ENCODE measurements at places on chromosomes 7 and 10. TPM values are rescaled to one million over a fixed set of nuclear protein-coding genes. Genes with fewer than 3 reads are reported as not detected.

- DNase-seq, result no peak
Observed at GRCh38 chr7:55516409-55516808, 55.9 kb downstream of the VOPP1 start.

GRCh38 chr7:43904533-43905208 is 1.7 kb downstream of the URGCP start:
- DNase-seq, result no peak

- no peak for DNase-seq
Observed at GRCh38 chr10:44907556-44907955, 3.6 kb upstream of the TMEM72 start.

GRCh38 chr7:101075646-101076045 is 9.6 kb upstream of the TRIM56 start:
- no peak for DNase-seq

GRCh38 chr10:70695241-70696030 is 23.1 kb downstream of the ADAMTS14 start:
- no peak for DNase-seq

DNA sequence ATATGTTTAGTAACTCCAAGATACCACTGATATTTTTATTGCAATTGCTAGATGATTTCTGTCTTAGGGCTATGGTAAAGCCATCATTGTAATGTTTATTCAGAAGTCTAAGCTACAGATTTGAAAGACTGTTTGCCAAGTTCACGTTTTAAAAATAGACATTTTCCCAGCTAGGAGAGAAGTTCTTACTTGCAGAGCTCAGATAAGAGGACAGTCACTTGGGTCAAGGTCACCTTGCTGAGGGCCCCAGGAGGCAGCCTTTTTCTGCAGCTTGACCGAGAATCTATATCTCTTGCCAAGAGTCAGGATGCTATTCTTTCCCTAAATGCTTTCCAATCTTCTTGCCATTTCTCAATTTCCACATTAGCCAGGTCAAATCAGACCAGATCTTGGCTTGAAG is 1011.2 kb downstream of the KCNMA1 start:
- no peak for DNase-seq

DNA sequence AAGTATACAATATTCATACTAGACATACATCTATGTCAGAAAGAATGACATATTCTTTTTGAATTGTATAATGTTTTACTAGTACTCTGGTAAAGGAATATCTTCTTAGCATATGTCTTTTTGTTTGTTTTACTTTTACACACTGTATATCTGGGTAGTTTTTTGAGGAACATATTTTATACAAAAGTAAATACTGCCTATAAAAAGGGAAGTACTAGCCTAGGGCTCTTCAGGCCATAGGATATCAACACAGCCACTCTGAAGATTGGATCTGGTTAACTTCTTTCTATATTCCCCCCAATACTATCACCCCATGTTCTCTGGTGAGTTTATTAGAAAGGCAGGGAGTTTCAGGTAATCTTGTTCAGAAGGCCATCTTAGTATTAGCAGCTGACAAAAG is 134.6 kb downstream of the ZNF438 start:
- DNase-seq, result no peak

DNA sequence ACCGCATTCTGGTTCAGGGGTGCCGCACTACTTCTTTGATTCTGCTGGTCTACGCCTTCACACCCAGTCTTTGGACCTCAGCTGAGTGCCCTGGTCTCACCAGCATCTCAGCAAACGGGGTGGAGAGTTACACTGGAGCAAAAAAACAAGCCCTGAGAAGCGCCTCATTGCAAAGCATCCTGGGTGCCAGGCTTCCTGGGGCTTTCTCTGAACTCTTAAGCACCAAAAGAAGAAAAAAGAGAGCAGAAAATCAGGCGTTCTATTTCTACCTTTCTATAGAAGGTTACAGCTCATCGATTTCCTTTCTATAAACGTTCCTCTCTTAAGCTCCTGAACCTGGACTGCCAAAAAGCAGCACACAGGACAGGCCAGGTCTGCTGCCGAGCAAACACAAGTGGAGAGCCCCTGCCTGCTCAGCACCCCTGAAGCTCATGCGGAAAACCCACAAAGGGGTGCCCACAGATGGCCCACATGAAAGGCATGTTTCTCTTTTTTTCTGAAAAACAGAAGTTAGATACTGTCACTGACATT is 217.9 kb downstream of the SFMBT2 start:
- DNase-seq, result no peak

GRCh38 chr7:26403640-26404039 is 112.0 kb downstream of the SNX10 start:
- DNase-seq, result no peak

DNA sequence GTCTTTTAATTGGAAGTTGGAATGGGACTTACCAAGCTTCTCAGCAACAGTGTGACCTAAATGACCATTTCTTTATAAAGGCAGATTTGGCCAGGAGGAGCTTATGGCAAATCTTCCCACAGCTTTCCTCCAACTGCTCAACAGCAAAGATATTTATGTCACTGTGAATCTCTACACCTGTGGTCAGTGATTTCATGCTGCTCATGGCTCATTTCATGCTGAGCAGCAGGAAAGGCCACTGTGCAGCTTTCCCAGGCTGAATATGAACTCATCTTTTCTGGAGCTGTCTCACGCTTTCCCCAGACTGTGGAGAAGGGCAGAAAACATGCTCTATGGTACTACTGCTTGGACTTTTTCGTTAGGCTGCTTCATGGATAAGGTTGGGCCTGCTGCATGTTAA is 29.8 kb downstream of the CALCR start:
- no peak for DNase-seq

GRCh38 chr10:32437334-32437733 is 8.6 kb upstream of the CCDC7 start:
- DNase-seq, result no peak

- DNase-seq, result no peak
Observed at GRCh38 chr10:124430077-124430476, 11.4 kb upstream of the OAT start.

- DNase-seq, result no peak
Observed at GRCh38 chr10:733086-733485, 43.6 kb upstream of the DIP2C start.

DNA sequence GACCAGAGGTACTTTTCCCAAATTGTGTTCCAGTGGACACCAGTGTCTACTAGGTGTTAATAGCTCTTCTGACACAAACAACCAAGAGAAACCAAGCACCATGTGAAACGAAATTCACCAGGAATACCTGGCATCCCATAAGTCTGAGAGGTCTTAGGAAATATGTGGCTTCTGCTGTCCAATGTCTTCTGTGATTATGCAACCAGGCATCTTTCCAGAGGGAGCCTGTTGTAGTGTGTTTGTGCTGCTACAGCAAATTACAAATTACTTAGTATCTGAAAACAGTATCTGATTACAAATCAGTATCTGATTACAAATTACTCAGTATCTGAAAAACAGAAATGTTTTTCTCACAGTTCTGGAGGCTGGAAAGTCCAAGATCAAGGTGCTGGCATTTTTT is 133.6 kb upstream of the NPVF start:
- DNase-seq, result no peak

DNA sequence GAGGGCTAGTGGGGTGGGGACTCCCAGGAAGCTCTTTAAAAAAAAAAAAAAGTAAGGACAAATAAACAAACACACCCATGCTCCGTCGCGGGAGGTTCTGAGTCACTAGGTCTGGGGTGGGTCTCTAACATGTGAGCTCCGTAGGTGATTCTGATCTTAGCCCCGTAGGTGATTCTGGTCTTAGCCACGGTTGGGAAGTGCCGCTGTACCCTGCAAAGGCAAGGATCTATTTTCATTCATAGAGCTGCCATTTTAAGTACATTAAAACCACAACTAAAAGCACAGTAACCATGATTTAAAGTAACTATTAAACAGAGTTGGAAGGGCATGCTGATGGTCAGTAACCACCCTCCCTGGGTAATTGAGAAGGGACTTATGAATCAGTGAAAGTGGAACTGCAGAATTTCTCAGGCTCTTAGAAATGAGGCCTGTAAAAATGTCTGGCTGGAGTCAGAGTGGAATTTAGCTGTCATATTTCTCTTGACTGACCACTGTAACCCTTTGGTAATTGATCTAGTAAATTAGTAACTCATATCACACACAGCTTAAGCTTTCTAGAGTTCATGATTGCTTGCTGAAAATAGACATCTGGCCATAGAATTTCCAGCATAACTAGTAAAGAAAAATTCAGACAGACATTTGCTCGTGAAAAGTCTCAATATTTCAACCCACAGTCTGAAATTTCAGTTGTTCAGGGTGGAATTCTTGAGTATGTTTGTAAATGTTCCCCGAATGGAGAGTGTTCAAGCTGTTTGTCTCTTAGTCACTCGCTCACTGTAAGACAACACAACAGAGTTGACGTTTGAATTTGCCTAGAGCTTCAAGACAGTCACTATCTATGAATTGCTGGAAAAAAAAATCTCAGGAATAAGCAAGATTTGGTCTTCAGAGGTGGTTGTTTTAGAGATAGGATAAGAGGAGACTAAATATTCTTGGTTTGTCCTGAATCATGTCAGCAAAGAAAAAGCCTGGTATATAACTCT is 34.2 kb upstream of the TCF7L2 start:
- DNase-seq, result no peak

GRCh38 chr10:127880557-127880956 is 12.2 kb downstream of the CLRN3 start:
- no peak for DNase-seq

DNA sequence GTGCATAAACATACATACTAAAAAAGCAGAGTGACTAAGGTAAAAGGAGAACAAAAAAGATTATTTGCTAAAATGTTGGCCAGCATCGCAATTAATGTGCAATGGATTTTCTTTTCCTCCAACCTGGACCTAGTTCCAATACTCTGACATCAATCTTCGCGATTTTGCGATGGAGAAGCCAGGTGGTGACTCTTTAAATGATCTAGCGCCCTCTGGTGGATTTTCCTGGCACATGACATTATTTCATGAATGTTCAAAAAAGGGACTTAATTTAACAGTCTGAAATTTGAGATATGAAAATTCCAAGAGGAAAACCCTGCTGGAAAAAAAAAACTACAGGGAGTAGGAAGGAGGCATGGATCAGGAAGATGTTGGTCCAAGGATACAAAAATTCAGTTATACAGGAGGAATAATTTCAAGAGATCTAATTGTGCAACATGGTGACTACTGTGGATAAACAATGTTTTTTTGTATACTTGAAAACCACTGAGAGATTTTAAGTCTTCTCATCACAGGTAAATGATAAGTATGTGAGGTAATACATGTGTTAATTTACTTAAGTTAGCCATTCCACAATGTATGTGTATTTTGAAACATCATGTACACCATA is 4.3 kb upstream of the KCNMA1 start:
- DNase-seq, result peak; percentile 53

DNA sequence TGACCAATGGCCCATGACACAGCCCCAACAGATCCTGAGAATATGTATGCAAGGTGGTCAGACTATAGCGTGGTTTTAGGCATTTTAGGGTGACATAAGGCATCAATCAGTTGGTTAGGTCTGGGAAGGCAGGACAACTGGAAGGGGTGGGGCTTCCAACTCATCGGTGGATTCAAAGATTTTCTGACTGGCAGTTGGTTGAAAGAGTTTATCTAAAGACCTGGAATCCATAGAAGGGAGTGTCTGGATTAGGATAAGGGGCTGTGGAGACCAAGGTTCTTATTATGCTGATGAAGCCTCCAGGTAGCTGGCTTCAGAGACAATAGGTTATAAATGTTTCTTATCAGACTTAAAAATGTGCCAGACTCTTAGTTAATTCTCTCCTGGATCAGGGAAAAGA is 60.3 kb upstream of the CFAP46 start:
- DNase-seq, result no peak

DNA sequence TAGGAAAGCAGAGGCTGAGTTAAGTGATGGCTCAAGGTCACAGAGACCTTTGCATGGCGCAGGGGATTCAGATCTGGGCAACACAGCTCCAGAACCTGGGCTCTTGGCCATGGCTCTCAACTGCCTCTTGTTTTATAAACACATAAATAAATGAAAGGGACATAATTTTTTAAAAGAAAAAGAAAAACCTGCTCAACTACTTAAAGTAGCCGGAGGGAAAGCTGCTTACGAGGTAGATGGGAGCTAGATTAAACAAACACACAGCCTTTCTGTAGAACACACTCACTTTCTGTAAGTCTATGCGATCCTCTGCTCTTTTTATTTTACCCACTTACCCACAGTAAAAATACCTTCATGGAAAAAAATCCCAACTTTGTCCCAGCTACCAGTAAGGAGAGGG is 81.3 kb downstream of the PIP4K2A start:
- no peak for DNase-seq

DNA sequence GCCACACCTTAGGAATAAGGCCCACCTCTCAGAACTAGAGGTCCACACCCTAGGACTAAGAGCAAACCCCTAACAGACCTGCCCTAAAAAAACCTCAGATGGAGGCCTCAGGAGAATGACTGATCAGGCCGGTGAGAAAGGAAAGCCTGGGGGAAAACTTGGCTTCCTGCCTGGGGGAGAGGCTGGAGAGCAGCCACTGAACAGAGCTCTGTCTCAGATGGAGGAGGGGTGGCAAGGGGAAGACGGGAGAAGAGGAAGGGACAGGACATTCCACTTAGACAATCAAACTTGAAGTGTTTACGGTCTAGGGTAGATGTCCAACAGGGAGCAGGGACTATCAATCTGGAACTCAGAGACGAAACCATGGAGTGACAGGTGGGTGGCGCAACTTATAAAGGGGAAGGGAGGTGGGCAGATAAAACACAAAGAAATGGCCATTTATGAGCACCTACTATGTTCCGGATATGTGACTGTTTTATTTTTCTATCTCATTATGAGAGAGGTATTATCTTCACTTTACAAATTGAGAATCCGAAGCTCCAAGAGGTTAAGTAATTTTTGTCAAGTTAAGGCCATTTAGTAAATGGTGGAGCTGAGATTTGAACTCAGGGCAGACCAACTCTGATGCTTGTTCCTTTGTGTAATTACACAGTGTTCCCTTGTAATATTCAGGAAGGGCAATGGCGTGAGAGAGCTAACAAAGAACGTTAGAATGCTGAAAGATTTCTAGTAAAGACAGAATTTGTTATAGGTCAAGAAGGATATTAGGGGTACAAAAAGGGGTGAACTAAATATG is 82.6 kb downstream of the DNMBP start:
- no peak for DNase-seq

EIF5AL1 gene
- 1.4 TPM for polyA plus RNA-seq

MEOX2 gene
- not detected for polyA plus RNA-seq

NAT16 gene
- polyA plus RNA-seq, result 0.02 TPM

KEL gene
- 0.09 TPM for polyA plus RNA-seq

PLXDC2 gene
- 8.9 TPM for polyA plus RNA-seq

AFAP1L2 gene
- polyA plus RNA-seq, result 0.05 TPM

RGR gene
- polyA plus RNA-seq, result not detected

FGL2 gene
- polyA plus RNA-seq, result 28.8 TPM

VSTM4 gene
- 3.9 TPM for polyA plus RNA-seq
